ENCODE measurements at places on chromosomes 7 and 10.
A peak's percentile ranks its signal among the peaks of the same experiment; 100 is the strongest.

GRCh38 chr7:142720172-142720773 is 29.0 kb upstream of the PRSS1 start:
- no peak for DNase-seq

DNA sequence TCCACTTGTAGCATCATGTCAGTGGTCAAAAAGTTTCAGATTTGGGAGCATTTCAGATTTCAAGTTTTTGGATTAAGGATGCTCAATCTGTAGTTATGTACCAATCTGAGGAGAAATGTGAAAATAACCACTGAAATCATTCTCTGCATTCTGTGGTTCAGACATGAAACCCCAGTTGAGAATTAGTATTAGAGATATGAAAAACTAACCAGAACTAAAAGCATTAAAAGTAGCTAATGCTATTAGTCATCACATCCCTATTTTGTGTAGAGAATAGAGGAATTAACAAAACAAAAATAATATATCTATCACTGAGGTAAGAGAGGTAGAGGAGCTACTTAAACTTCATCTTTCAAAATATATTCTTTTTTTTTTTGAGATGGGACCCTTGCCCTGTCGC is 28.0 kb downstream of the MICU1 start:
- DNase-seq = no peak

DNA sequence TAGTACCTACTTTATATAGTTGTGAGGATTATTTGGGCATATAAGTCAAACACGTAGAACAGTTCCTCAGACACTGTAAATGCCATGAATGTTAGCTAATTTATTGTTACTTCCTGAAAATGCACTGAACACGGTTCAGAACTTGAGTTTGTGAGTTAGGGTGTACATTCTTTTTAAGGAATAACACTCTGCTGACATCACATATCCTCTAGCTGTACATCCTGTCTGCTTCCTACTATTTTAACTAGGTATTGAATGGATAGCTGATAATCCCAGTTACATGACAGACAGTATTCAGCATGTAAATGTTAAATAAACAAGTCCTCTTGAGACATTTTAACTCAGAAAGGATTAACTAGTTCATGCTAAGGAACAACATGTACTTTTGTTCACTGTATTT is 16.0 kb downstream of the SAMD8 start:
- no peak for DNase-seq

DNA sequence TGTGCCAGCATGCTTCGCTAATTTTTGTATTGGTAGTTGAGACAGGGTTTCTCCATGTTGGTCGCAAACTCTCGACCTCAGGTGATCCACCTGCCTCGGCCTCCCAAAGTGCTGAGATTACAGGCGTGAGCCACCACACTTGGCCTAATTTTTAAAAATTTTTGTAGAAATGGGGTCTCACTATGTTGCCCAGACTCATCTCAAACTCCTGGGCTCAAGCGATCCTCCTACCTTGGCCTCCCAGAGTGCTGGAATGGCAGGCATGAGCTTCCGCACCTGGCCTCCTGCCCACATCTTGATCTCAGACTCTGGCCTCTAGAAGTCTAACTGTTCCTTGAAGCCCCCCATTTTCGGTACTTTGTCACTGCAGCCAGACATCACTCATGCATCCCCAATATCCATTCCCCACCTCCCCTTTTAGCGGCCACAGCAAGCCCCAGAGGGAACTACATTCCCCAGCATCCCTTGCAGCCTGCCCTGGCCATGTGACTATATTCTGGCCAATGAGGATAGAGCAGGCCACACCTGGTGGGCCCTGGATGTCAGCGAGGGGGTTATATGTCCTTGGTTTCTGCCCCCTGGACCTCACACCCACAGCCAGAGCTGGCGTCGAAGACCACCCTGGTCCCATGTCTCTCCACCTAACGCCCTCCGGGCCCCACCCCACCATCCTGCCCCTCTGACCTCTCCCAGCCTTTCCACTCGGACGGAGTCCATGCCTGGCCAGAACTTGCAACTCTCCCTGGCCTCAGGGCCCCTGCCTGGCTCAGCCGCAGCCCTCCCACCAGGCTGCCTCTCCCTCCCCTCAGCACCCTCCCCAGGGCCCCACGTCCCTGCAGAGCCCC is 33.8 kb downstream of the MICALL2 start:
- DNase-seq = no peak

DNA sequence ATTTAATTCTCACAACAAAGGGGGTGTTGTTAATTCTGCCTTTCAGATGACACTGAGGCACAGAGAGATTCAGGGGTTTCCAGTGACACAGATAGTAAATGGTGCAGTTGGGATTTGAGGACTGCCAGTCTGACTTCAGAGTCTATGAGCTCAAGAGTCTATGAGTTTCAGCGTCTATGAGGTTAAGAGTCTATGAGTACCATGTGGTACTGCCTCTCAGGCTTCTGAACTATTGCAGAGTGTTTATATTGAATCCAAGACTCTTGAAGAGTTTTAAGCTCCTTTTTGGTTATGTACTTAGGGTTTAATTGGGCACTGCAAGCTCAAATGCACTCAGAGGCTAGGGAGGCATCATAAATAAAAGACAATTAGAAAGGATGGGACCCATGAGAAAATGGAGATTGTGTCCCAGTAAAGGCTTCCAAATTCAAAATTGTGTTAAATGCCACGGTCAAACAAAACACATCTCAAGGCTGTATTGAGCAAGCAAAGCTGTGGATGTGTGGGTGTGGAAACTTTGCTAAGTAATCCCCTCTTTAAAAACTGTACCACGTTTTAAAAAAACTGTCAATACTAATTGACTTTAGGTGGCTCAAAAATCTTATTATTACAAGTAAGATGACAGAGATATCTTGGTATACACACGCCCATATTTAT is 123.9 kb upstream of the FAM171A1 start:
- DNase-seq = no peak

DNA sequence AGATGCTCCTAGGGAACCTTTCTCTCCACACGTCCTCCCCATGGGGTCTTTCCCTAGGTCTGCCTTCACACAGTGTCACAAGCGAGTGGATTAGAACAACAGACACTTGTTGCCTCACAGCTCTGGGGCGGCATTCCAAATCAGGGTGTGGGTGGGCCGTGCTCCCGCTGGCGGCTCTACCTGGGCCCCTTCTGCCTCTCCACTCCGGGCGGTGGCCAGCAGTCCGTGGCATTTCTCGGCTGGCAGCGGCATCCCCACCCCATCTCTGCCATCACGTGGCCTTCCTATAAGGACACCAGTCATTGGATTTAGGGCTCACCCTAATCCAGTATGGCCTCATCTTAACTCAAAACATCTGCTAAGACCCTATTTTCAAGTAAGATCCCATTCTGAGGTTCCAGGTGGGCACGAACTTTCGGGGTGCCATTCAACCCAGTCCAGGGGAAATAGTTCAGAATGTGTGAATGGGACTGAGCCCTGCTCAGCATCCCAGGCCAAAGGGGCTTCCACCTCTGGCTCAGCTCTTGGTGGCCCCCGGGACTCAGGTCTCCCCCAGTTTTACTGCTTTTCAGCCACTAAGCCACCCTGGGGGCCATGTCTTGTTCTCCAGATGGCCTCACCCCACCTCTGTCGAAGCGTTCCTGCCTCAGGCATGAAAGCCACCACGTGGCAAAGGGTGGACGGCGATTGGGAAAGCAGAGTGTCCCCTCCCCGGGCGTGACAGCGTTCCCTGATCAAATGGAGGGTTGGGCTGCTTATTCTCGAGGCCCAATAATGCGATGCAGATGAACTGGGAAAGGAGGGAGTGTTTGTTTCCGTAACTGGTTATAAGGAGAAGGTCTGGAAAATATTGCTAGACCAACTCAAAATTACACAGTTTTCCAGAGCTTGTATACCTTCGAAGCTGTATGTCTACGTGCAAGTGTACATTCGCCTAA is 350.0 kb downstream of the GLRX3 start:
- DNase-seq = no peak

GRCh38 chr7:130063036-130063435 is 7.3 kb upstream of the KLHDC10 start:
- peak; percentile 75 for DNase-seq

GRCh38 chr7:140375892-140376730 is 22.2 kb downstream of the SLC37A3 start:
- DNase-seq = no peak

DNA sequence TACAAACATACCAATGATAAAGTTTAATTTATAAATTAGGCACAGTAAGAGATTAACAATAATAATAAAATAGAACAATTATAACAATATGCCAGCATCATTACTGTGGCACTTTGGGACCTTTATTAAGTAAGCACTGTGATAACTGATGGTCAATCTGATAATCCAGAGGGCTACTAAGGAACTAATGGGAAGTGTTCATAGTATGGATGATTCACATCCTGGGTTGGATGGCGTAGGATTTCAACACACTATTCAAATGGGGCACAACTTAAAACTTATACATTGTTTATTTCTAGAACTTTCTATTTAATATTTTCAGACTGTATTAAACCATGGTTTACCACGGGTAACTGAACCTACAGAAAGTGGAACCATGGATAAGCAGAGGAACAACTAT is 90.8 kb downstream of the KIF20B start:
- no peak for DNase-seq

DNA sequence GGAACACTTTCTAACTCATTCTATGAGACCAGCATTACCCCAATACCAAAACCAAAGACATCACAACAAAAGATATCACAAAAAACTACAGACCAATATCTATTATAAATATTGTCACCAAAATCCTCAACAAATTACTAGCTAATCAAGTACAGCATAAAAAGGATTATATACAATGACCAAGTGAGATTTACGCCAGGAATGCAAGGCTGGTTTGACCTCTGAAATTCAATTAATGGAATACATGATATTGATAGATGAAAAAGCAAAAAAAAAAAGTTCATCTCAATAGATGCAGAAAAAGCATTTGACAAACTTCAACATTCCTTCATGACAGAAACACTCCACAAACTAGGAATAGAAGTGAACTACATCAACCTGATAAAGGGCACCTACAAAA is 175.3 kb downstream of the LCOR start:
- DNase-seq = no peak

DNA sequence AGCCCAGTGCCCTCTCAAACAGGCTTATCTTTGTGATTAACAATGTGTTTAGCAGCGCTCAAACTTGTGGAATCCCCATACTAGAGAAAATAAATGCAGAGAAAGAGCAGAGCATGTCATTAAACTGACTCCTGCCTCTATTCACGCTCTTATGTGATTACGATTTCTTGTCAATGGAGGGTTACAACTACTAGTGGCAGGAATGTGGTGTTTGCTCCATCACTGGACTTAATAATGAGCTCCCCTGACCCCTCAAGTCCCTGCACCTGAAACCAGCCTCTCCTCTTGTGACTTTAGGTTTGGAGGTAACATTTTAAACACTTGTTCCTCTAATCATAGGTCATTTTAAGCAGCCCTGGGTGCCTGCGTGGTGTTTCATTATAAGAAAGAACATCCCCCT is 121.9 kb downstream of the PLPP4 start:
- no peak for DNase-seq

GRCh38 chr10:106360870-106361269 is 803.6 kb downstream of the SORCS1 start:
- DNase-seq = no peak

- no peak for DNase-seq
These were observed 61.6 kb upstream of the UNC5B start for GRCh38 chr10:71150796-71151195.

GRCh38 chr7:128904381-128905197 is 5.9 kb downstream of the KCP start:
- no peak for DNase-seq

- peak; percentile 22 for DNase-seq
These were observed 711 bp downstream of the NAMPT start for GRCh38 chr7:106283831-106284713.

DNA sequence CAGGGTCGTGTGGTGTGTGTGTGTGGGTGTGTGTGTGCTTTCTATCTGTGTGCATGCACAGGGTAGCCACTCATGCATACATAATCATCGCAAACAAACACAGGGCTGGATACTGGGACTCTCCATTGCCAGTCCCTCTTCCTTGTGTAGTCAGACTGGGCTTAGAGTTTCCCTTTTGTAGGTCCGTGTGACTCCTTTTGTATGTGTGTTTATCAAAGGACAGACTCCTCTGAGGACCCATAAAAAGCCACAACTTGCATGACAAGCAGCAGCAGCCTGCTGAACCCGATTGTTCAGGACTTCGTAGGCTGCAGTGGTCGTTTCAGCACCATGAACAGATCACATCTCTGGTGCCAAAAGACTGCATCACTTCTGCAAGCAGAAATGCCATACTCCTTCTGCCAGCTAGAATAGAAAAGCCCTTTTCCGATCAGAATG is 895 bp downstream of the VSTM2A start:
- DNase-seq = no peak

GRCh38 chr10:126921974-126922525 is 16.8 kb downstream of the DOCK1 start:
- DNase-seq = no peak

- DNase-seq = no peak
These were observed 1.7 kb downstream of the NPTX2 start for GRCh38 chr7:98618786-98619185.

GRCh38 chr10:11204351-11204942 is 186.8 kb downstream of the CELF2 start:
- no peak for DNase-seq

DNA sequence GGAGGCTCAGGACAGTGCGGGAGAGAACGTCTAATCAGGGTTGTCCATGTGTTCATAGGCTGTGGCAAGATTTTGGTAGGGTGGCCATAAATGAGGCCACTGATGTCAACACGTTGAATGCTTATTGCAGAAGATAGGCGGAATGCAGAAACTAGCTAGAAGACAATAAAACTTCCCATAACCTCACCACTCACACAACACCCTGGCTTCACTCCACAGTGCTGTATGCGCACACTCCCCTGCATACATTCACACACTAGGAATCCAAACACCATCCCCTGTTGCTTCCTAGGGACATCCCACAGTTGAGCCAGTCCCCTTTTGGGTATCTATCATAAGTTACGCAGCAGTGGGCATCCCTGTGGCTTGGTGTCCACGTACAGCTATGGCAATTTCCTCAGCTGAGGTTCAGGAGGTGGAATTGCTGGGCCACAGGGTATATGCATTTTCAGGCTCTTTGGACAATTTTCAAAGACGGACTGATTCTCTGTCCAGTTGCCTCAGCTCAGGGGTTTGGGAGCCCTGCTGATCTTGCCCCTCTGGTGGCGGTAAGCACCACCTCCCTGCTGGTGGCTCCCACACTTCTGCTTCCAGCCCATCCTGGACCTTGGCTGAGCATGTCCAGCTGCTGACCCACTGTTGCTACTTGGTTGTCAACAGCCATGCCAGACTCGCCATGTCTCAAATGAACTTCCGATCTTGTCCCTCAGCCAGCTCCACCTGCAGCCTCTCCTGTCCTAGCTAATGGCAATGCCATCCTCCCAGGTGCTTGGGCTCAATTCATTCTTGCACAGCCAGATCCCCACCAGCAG is 36.4 kb downstream of the CDH23 start:
- DNase-seq = no peak

All from stimulated activated CD4-positive, alpha-beta T cell treated with anti-CD3 and anti-CD28 coated beads, Interleukin-15, amount 100 ng/mL, for 48 hours (primary cell).